ENCODE measurements at places on chromosomes 1 and 21.
A peak's percentile ranks its signal among the peaks of the same experiment; 100 is the strongest.

- DNase-seq = peak; percentile 20
Measured at GRCh38 chr1:55670331-55671082, 455.3 kb upstream of the USP24 start.

DNA sequence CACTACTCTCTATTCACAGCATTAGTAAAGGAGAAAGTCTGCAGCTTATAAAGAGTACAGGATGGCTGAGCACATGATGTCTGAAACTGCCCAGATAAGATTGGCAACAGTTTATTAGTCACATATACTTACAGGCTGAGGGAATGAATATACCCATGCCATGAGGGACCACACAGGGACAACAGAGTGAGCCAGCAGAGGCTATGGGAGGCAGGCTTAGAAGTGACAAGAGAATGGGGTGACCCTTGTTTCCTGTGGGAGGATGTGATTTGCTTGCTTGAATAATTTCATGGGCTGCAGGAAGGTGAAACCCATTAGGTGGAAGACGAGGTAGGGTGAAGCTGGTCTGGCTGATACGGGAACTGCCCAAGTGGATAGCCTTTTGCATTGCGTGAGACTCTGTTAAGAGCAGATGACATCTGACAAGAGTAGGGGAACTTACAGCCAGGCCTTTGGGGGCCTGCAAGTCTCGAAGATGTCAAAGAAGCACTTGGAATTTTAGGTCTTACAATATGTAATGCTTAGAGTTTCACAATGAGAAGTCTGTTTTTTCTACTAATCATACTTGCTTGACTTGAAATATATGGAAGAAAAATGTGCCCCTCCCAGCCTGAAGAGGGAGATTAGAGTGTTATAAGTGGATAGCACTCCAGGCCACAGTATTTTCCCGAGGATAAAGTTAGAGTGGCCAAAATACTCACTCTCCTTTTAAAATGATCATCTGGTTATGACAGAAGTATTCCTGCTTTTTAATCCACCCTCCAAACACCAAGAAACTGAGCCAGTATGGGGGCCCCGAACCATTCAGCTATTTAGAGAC lies 34.6 kb upstream of the TNFSF4 start:
- DNase-seq = no peak

GRCh38 chr1:198212675-198213074 lies 55.9 kb downstream of the NEK7 start:
- DNase-seq = peak; percentile 87

DNA sequence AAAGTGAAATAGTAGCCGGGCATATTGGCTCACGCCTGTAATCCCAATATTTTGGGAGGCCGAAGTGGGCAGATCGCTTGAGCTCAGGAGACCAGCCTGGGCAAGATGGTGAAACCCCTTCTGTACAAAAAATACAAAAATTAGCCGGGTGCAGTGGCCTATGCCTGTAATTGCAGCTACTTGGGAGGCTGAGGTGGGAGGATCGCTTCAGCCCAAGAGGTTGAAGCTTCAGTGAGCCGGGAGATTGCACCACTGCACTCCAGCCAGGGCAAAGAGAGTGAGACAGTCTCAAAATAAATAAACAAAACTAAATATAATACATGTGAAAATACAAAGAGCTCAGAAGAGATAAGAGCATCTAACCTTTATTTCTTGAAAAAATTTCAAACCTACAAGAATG lies 2.3 kb upstream of the MSTO1 start:
- no peak for DNase-seq

- no peak for DNase-seq
Measured at GRCh38 chr1:95582746-95583145, 348.7 kb downstream of the RWDD3 start.

DNA sequence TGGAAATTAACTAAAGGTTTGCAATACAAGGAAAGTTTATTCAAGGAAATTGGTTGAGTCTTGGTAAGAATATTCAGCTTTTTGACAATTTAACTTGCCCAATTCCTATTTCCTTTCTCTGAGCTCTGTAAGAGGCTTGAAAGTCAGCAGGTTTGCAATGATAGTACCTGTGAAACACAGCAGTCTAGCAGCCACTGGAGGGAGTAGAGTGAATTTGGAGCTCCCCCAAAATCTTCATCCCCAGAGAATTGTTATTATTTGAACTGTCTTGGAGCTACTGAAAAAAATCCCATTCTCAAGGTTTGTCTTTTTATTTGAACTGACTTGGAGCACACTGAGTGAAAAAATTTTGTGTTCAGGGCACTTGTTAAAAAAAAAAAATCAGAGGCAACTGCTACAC lies 654.2 kb upstream of the PKN2 start:
- no peak for DNase-seq

- DNase-seq = no peak
Measured at GRCh38 chr1:21693732-21694131, 24.6 kb upstream of the RAP1GAP start.

GRCh38 chr1:29453502-29454240 lies 217.3 kb downstream of the PTPRU start:
- DNase-seq = peak; percentile 62

- DNase-seq = no peak
Measured at GRCh38 chr1:233627823-233628222, 13.9 kb downstream of the KCNK1 start.

DNA sequence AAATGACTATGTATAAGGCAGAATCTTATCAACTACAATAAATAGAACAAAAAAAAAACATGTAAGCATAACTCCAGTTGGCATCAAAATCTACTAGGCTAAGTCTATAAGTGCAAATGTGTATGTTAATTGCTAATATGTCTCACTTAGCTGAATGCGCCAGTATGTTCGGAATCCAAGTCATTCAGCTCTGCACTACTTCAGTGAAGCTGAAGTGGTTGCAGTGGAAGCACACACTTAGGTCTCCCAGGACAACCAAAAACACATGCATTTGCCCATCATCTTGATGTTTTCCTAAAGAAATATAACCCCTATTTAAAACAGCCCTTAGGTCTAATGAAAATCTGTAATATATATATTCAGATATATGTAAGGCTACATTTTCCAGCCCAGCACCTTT lies 41.0 kb upstream of the RGS2 start:
- DNase-seq = no peak

DNA sequence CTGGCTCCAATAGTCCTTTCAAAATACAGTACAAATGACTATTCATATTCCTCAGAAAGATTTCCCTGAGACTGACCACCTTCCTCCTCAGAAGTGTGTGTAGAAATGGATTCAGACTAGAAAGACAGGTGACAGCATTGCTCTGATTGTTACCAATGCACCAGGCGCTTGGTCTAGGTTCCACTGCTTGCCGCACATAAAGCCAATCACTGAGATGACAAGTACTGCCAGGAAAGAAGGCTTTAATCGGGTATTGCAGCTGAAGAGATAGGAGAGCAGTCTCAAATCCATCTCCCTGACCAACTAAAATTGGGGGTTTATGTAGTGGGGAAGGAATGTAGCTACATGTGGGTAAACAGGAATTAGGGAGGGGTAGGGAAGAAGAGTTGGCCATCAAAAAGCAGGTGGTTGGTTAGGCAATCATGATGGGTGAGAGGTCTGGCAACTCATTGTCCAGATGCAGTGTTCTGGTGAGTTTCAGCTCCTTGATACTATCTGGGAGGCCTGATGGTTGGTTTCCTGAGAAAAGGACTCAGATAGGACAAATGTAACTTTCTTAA lies 98.0 kb downstream of the KCNH1 start:
- no peak for DNase-seq

- DNase-seq = no peak
Measured at GRCh38 chr1:111747947-111748346, 7.8 kb upstream of the DDX20 start.

- no peak for DNase-seq
Measured at GRCh38 chr1:54549181-54549924, 1.3 kb downstream of the ACOT11 start.

GRCh38 chr1:32179193-32179442 lies 357 bp upstream of the TXLNA start:
- DNase-seq = no peak

DNA sequence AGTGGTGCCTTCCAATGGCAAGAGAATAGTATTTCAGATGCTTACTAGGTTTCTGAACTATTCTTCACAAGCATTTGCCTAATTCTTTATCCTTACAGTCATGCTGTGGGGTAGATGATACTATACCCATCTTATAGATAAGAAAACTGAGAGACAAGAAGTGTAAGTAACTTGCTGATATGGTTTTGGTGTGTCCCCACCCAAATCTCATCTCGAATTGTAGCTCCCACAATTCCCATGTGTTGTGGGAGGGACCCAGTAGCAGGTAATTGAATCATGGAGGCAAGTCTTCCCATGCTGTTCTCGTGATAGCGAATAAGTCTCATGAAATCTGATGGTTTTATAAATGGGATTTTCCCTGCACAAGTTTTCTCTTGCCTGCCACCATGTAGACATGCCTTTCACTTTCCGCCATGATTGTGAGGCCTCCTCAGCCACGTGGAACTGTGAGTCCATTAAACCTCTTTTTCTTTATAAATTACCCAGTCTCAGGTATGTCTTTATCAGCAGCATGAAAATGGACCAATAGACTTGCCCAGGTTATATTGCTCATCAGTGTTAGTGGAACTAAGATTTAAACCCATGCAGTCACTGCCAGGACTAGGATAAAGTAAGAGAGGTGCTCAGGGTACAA lies 298.7 kb downstream of the GRIK1 start:
- DNase-seq = no peak

- DNase-seq = no peak
Measured at GRCh38 chr1:9247894-9248293, 13.3 kb downstream of the H6PD start.

DNA sequence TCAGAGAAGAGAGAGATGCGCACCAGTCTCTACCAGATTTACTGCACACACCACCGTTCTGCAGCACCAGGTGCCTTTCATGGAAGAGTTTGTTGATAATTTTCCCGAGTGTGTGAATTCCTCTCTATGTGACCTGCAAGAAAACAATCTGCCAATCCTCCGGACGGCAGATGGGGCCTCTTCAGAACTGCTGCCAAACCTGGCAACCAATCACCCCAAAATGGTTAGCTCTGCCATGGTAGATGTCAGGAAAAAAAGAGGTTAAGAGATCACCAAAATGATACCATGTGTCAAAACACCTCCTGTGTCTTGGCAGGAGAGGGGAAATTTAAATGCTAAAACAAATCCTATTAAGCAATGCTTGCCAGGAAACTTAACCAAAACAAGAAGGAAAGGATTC lies 96.5 kb downstream of the DAB1 start:
- no peak for DNase-seq

DNA sequence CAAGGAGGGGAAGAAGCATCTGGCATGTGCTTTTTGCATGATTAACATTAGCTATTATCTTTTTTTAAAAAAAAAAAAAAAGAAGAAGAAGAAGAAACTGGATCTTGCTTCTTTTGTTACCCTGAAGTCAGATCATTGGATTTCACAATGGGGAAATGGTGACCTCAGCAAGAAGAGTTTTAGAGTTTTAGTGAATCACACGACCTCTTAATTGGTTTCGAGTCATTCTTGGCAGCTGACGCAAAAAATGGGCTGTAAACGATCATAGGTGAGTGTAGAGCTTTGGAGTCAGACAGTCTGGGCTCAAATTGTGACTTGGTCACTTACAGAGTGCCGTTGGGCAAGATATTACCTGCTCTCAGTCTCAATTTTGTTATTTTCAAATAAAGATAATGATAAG lies 33.3 kb upstream of the PGBD5 start:
- DNase-seq = peak; percentile 28

GRCh38 chr1:109497449-109498160 lies 3.7 kb downstream of the CYB561D1 start:
- no peak for DNase-seq

GRCh38 chr1:59701376-59701775 lies 113.4 kb upstream of the HOOK1 start:
- DNase-seq = no peak

DNA sequence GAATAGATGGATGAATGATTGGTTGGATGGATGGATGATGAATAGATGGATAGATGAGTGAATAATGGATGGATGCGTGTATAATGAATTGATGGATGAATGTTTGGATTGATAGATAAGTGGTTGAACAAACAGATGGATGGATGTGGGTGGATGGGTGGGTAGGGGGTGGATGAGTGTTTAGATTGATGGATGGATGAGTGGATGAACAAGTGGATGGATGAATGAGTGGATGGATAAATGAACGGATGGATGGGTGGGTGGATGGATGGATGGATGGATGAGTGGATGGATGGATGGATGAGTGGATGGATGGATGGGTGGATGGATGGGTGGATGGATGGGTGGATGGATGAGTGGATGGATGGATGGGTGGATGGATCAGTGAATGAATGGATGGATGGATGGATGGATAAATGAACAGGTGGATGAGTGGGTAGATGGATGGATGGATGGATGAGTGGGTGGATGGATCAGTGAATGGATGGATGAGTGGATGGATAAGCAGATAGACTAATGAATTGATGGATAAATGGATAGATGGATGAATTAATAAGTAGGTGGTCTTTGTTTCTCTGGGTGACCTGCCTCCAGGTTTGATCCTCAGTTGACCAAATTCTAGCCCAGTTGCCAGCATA lies 64.3 kb downstream of the SPSB1 start:
- DNase-seq = no peak

- no peak for DNase-seq
Measured at GRCh38 chr1:118767971-118768370, 220.2 kb downstream of the TBX15 start.
